ENCODE measurements at places on chromosomes 12 and 14.

DNA sequence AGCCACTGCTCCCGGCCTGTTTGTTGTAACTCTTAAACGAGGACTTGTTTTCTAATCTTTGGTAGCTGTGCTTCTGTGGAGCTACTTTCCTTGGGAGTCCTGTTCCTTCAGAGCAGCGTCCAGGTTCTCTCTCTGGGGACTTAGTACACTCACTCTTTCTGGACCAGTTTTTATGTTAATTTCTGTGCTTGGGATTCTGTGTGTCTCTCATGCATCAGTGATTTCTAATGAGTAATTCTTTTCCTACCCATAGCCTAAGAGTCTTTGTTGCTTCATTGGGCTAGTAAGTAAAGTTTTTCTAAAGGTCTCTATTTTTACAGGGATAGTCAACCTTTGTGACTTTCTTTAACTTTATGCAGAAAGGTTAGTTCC is 289.3 kb downstream of the FBXL14 start:
- no peak for DNase-seq

DNA sequence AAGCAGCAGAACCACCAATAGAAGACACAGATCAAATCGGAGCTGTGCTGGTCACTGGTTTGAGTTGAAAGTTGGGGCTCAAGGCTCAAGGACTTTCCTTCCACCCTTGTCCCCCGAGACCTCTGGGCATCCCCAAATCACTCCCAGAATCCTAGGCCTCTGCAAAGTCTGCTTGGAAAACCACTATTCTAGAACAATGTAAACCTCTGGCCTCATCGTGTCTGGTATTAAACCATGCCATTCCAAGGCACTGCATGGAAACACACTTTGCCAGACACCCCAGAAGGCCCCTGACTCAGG is 288.0 kb downstream of the DPF3 start:
- DNase-seq, result no peak

- DNase-seq, result no peak
Measured at GRCh38 chr12:109706398-109706746, 7.3 kb upstream of the FAM222A start.

GRCh38 chr12:44611538-44611937 is 264.6 kb downstream of the NELL2 start:
- DNase-seq, result no peak

- DNase-seq, result no peak
Measured at GRCh38 chr14:66311990-66312389, 174.2 kb upstream of the CCDC196 start.

DNA sequence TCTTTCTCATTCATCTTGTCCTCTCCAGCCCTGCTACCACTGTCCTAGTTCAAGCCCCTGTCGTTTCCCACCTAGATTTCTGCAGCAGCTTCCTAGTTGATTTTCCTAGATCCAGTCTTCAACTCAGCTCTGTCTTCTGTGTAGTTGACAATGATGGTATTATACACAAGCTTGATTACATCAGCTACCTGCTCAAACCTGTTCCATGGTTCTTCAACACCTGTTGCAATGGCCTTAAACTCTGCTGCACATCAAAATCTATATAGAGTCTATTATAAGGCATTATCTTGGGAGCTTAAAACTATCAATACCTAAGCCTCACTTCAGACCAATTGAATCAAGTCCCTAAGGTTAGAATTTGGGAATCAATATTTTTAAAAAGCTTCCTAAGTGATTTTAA is 71.7 kb upstream of the PELI2 start:
- DNase-seq, result no peak

GRCh38 chr14:101475456-101476257 is 85.6 kb upstream of the DIO3 start:
- DNase-seq, result peak; percentile 61

GRCh38 chr12:80752464-80752863 is 35.8 kb downstream of the MYF5 start:
- DNase-seq, result no peak

- DNase-seq, result no peak
Measured at GRCh38 chr14:54083549-54084239, 127.1 kb upstream of the BMP4 start.

- DNase-seq, result peak; percentile 11
Measured at GRCh38 chr12:109621211-109621694, 47.7 kb downstream of the MVK start.

DNA sequence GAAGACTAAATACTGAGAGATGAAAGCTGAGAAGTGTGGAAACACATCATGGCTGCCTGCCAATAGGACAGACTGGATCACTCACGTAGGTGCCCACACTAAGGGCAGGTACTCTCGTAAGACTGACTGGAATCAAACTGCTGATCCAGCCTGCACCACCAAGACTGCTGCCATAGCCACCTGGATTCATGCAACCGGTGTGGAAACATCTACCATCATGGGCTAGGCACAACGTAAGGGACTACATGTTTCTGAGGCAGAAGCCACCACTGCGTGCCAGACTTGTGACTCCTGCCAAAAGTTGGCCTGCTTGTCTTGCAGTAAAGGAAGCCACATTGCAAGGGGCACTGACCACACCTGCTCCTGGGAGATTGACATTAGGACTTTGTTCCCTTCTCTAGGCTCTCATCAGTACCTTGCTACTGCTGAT is 3.8 kb downstream of the POMT2 start:
- DNase-seq, result no peak
